ENCODE measurements at places on chromosomes 1 and 21.

GRCh38 chr1:47927165-47927564, 70.0 kb downstream of the TRABD2B start:
- peak; percentile 67 for DNase-seq

DNA sequence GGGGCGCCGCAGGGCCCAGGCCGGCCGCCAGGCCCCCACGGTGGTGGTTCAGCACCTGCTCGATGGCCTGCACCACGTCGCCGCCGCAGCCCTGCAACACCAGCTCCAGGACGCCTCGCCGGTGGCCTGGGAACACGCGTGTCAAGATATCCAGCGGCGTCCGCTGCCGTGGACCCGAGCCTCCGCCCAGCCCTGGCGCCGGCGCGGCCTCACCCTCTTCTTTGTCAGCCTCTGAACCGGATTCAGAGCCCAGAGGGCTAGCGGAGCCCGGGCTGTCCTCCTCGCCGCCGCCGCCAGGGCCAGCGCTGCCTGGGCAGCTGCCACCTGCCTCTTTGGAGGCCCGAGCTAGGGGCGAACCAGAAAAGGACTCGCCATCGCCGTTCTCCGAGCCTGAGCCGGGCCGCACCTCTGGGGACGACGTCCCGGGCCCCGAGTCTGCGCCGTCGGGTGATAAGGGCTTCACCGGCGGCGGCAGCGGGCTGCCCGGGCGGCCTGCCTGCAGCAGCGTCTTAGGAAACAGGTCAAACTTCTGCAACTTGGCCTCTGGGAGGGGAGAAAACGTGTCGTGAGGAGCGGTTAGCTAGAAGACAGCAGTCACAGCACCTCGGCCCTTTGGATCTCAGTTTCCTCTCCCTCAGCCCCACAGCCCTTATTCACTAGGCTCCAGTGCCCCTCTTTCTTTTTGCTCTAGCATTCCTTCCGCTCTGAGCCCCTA, 3.9 kb downstream of the DMRTA2 start:
- no peak for DNase-seq

DNA sequence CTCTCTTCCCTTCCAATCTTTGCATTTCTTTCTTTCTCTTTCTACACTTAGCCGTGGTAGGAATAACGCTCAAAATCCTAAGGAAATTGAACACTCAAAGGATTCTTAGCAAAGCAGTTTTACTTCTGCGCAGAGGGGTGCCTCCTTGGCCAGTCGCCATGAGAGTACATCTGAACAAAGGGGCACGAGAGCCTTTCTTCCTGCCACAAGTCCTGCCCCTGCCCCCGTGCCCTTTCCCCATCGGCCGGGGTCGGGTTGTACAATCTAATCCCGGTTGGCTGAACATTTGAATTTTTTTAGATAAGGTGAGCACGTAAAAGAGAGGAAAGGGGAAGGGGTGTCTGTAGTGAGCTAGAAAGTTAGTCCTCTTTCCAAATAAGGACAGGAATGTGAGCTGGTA, 28.6 kb upstream of the COL6A1 start:
- DNase-seq: no peak

DNA sequence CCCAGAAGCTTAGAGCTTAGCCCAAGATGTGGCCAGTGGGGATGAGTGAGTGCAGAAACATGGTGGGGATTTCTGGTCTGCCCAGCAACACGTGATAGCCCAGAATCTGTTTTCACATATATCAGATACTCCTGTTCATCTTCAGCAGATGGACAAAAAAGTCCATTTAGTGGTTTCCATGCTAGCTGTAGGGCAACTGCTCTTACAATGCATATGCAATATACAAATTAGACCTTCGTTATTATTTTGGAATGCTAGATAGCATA, 96.9 kb upstream of the SGIP1 start:
- DNase-seq: no peak

DNA sequence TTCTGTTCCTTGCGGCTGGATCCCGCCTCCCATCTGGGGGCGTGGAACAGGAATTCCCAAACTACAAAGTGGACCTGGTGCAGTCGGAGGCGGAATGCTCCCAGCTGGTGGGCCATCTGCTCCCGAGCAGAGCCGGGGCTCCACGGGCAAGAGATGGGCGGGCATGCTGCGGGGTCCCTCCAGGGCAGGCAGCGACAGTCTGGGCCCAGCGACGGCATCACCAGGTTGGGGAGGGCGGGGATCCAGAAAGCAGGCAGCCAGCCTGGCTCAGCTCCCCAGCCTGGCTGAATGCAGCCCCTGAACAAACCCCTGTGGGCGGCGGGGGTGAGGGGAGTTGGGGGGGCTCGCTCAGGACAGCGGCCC, 3.6 kb downstream of the MEGF6 start:
- peak; percentile 43 for DNase-seq

GRCh38 chr1:8284127-8284526, 33.8 kb upstream of the SLC45A1 start:
- no peak for DNase-seq
